ENCODE measurements at places on chromosomes 7 and 10.
A peak's percentile ranks its signal among the peaks of the same experiment; 100 is the strongest.

DNA sequence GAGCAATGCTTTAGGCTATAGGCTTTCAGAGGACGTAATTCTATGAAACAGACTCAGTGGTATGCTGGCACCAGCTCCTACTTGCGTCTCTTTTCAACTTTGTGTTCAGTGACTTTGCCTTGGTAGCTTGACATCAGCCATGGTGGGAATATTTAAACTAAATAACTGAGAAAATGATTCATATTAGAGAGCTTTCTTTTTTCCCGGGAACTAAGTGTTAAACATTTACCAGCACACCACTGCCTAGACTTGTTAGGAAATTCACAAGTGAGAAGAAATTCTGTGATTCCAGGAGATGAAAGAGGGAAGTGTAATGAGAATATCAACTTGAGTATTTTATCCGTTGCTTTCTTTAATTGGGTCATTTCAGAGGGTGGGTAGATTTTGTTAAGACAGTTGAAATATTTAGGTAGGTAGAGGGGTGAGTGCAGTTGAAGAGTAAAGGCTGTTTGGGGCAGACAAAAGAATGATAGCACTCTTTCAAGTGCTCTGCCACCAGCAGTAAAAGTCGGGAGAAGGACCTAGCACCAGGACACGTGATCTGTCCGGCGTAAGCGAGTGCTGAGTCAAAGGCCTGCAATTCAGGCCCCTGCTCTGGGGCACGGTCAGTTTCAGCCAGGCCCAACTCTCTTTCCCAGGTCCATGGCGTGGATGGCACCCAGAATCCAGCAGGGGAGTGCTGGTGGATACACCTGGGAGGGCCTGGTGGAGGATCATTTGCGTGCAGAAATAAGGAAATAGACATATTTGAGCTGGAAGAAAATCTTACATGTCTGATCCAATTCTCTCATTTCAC is 206.3 kb downstream of the SNX10 start:
- no peak for DNase-seq

DNA sequence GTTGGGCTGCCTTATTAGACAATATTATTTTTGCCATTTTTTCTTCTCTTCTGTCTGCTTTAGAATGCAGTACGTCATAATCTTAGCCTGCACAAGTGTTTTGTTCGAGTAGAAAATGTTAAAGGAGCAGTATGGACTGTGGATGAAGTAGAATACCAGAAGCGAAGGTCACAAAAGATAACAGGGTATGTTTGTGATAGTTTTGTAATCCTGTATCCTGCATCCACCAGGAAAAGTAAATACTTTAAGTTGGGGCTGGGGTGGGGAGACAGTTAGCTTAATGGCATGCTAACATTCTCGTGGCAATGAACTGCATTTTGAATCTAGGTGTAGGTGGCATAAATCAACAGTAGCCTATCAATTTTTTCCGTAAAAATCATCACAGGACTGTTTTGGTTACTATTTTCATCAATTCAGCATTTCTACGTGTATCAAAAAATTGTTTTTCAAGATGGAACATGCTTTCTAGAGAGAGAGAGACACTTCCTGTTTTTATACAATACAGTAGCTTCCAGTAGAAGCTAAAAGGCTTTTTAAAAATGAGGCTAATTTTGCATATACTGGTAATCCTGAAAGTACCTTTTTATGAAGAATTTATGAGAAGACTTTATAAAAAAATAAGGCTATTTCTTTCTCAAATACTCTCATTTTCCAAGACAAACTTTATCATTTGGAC is 247.5 kb downstream of the FOXP2 start:
- DNase-seq, result peak; percentile 11

DNA sequence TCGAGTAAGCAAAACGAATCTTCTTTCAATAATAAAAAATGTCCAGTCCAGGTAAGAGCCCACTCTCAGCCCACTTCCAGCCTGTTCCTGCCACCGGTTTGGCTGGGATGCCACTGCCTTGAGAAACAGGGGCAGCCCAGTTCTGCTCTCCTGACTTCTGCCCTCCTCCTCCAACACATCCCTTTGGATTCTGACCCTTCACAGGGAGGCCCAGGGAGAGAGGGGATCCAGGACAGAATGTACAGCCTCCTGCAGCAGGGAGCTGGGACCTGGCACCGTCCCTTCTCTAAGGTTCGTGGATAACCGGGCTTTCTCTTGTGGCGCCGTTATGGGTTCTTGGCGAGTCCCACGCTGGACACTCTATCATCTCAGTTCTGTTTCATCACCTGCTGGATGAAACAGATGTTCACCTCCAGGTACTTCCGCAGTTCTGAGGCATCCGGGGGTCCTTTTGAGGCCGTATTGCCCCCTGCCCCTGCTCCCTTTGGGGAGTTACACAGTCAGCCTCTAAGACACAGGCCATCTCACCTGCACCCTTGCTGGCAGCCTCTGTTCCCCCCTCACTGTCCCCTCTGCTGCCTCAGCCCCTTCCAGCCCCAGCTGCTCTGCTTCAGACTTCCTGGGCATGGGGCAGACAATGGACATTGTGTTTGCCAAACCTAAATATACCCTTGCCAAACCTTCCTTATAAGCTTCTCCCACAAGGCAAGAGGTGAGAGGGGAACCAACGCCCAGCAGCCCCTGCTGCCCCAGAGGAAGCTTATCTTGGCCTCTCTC is 203.8 kb upstream of the ZMIZ1 start:
- no peak for DNase-seq

GRCh38 chr10:62473241-62473640 is 99.1 kb downstream of the ZNF365 start:
- no peak for DNase-seq

GRCh38 chr10:45136256-45136655 is 135.5 kb downstream of the ZNF22 start:
- DNase-seq, result no peak

GRCh38 chr7:139720705-139721231 is 57.0 kb downstream of the HIPK2 start:
- no peak for DNase-seq

GRCh38 chr10:86300399-86300925 is 66.1 kb downstream of the GRID1 start:
- no peak for DNase-seq

DNA sequence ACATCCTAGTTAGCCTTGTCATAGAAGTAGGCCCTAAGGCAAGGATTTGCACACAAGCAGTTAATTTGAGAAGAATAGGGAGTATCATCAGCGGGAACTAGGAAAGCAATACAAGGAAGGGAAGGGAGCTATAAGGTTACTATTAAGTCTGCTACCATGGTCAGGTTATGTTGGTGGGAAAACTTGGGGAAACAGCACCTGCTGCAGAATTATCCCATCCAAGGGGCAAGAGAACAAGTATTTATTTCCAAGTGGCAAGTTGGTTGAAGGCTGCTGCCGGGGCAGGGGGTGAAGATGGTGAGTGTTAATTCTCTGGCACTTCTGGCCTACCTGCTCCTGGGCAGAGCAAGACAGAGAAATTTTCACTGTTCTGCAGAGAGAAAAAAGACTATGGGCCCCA is 55.0 kb downstream of the CAV1 start:
- no peak for DNase-seq

- DNase-seq, result no peak
Measured at GRCh38 chr7:3157566-3158287, 114.1 kb upstream of the CARD11 start.

DNA sequence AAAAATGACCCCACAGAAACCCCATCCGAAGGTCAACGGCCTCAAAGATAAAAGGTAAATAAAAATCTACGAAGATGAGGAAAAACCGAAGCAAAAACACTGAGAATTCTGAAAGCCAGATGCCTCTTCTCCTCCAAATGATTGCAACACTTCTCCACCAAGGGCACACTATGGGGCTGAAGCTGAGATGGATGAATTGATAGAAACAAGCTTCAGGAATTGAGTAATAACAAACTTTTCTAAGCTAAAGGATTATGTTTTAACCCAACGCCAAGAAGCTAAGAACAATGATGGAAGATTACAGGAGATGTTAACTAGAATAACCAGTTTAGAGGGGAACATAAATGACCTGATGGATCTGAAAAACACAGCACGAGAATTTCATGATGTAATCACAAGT is 127.8 kb downstream of the MACC1 start:
- DNase-seq, result no peak

DNA sequence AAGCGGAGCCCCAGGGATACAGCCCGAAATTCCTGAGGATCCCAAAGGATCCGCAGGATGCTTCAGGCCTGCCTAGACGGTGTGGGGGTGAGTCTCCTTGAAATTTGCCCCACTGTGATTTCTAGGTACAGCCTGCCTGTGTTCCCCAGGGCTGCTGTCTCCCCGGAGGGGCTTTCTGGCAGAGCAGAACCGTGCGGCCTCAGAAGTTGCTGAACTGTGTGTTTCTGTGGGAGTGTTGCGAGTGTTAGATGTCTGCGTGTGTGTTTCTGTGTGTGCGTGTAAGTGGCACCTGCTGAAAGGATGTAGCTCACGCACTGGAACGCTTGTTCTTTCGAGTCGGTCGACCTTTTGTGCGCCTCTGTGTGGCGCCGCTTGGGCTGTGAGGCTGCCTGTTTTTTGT is 27.8 kb upstream of the ZNF273 start:
- DNase-seq, result no peak

DNA sequence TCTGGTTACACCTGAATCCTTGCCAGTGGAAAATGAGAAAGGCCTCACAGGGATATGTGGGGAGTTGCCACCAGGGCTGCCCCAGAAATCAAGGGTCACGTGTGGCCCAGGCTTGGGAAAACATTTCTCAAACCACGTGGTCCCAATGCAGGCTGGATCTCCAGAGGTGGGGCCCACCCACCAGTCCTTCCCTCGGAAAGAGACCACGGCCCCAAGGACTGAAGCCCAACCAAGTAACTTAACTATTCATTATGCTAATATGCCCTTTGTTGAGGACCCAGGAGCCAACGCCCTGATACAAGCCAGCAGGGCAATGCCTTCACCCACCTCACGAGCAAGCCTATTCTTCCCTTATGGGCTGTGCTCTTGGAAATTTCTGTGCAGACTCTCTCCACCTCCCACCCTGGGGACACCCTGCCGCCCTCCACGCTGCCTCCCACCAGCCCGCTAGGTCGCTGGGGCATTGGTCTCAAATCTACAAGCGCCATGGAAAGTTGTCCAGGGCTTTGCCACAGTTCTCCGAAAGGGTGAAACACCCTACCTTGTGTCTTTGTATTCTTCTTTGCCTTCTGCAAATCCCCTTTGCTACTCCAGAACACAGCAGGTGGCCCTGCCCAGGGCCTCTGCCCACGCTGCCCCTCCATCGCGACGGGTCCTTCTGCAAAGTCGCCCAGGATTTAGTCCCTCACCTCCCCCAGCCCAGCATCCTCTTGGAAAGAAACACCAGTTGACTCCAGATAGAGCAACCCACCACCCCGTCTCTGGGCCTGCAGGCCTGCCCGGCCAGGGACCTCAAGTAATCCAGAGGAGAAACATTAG is 8.8 kb downstream of the TNS3 start:
- no peak for DNase-seq

DNA sequence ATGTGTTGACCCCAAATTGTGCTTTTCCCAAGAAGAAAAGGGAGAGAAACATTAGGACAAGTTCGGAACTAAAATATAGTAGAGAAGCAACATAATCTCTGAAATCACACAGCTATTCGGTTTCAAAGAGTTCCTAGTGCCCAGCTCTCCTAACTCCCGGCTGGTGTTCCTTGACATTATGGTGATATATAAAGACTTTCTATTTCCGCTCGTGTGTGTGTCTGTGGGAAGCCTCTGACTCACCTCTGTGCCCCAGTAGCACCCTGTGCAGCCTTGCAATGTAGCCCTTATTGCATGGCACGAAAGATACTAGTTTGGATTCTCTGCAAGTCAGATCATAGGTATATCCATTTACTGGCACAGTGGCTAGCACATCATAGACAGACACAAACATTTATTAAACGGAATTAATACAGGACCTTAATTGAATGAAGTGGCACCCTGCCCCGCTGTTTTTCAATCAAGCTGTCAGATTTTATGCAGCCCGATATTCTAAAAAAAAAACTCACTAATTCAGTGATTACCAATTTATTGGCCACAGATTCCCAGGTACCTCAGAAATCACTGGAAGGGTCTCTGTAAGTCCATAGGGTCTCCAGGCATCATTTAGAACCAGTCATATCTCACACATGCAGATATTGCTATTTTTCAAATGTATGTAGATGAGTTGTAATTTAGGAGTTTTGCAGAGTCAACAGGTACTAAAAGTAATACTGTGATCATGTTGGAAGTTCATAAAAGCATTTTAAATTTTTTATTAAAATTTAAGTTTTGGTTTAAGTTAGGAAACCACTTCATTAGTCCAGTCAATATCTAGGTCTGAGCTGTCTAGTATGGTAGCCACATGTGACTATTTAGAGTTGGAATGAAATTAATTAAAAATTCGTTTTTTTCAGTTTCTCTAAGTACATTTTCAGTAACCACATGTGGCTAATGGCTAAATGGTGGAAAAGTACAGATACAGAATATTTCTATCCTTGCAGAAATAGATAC is 43.3 kb downstream of the SFTPD start:
- peak; percentile 35 for DNase-seq

GRCh38 chr10:72106154-72106849 is 18.0 kb upstream of the SPOCK2 start:
- DNase-seq, result no peak

GRCh38 chr7:1355568-1356340 is 103.5 kb downstream of the MICALL2 start:
- DNase-seq, result no peak

GRCh38 chr7:27053153-27053552 is 42.6 kb downstream of the HOXA1 start:
- DNase-seq, result no peak

GRCh38 chr10:98138031-98138430 is 3.6 kb downstream of the R3HCC1L start:
- no peak for DNase-seq

DNA sequence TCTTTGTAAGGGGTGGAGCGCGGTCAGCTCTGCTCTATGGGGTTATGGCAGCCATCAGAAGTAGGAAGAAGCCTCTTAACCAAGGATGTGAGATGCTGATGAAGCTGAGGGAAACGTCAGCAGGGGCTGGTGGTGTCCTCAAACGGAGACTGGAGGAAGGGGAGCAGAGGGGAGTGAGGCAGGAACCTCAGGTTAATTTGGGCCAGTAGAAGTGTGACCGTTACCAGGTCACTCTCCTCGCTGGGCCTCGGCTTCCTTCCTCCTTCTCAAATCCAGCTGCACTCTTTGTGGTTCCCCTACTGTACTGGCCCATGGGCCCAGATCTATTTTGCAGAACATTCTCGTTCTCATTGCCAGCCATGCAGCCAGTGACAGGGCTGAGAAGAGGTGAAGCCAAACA is 169.5 kb downstream of the TMEM178B start:
- DNase-seq, result no peak

DNA sequence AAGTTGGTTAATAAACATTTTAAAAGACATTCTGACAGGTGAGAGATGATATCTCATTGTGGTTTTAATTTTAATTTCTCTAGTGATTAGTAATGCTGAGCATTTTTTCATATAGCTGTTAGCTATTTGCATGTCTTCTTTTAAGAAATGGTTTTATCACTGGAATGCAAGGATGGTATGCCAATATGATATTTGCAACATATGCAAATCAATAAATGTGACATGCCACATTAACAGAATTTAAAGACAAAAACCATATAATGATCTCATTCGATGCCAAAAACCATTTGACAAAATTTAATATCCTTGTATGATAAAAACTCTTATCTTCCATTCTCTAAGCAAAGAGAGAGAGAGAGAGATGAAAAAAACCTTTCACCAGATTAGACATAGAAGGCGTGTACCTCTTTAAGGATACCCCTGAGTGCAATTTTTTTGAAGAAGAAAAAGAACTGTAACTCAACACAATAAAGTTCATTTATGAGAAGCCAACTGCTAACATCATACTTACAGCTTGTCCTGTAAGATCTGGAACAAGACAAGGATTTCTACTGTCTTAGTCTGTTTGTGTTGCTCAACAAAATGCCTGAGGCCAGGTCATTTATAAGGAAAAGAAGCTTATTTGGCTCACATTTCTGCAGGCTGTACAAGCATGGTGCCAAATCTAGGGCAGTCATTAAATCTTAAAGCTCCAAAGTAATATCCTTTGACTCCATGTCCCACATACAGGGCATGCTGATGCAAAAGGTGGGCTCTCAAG is 39.7 kb upstream of the ZMYND11 start:
- no peak for DNase-seq
